ENCODE measurements at places on chromosomes 1 and 21. TPM values are rescaled to one million over a fixed set of nuclear protein-coding genes. Genes with fewer than 3 reads are reported as not detected.

DNA sequence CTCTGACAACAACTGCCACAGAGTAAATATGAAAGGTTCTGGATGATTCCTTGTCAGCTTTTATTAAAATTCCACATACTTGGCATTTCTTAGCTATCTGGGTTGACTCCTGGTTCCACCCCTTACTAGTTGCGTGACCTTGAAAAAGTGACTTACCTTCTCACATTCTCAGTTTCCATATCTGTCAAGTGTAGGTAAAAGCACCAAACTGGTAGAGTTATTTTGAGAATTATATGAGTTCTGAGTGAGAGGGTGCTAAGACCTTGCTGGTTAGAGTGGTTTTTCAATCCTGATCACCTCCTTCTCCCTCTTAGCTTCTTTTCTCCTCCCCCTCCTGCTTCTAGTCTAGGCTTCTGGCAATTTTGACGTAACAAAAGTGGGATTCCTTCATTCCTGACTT lies 83.4 kb upstream of the ABCD3 start:
- no peak for DNase-seq

GRCh38 chr1:69700770-69701169 lies 133.0 kb downstream of the LRRC7 start:
- peak; percentile 73 for DNase-seq

GRCh38 chr1:95057351-95057750 lies 15.4 kb downstream of the ALG14 start:
- DNase-seq = no peak

The LEMD1 gene
- total RNA-seq = 14.7 TPM

DNA sequence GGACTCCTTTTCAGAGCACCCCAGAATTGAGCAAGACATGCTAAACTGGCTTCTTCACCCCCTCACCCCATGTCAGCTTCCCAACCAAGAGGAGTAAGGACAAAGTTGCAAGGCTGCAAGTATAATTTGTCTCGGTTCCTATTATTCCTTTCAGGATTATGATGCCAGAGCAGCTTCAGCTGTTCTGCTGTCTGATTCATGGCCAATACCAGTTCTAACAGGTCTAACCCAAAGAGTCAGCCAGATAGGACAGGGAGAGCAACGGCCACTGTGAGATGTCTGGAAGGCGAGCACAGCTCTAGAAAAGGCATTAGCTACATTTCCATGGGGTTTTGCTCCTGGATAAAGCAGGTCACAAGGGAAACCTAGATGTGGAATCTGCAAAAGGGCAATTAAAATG lies 53.3 kb upstream of the HOOK1 start:
- DNase-seq = no peak

The SMCP gene
- not detected for total RNA-seq

DNA sequence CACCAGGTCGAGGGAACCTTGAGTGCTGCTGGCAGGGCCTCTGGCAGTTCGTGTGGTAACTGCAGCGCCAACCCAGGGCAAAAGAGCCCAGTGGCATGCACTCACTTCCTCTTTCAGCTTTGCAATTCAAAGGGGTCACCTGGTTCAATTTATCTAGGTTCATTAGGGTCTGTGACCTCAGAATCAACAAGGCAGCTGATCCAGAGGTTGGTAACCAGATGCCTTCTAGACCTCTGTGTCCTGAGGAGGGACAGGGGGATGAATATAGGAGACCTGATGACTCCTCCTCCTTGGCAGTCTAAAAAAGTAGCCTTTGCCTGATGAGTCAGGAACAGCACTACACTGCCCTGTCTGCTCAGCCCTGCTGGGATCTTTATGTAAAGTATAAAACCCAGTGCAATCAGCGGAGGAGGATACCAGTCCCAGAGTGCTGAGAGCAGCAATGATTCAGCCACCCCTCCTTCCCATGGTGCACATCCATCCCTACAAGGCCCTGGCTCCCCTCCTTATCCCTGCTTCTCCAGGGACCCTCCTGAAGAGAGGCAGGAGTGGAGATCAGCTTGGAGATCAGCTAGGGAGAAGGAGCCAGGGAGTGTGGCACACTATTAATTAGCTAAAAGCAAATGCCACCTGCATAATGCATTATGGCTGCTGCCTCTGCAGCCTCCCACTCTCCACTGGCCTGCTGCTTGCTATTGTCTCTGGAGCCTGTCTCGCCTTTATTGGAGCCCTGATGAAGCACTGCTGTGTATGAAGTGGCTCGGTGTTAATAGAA lies 11.2 kb upstream of the FMOD start:
- DNase-seq = no peak

DNA sequence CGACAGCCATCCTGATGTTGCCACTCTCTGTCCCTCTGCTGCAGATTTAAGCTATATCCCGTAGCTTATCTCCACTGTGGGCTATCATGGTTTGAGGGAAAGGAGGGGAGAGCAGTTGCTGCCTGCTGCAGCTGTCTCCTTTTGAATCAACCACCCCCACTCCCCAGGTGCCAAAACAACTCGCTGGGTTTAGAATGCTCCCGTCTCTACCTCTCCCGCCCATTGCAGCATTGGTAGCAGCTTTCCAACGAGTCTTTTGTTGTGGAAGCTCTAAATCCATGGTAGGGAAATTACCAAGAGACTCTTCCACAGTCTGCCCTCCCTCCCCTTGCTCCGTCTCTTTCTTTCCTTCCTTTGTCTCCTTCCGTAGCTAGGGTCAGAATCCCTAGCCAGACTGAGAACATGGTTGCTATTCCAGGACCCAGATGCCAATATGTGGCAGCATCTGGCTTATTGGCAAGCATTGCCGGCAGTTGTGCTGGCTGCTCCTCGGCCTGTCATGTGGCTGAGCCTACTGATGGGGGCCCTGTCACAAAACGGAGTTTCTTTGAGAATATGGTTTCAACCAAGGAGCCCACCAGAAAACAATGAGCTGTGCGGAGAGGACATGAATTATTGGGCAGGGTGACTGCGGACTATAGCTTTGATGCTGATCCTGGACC lies 230.7 kb downstream of the RPS6KC1 start:
- DNase-seq = peak; percentile 41

DNA sequence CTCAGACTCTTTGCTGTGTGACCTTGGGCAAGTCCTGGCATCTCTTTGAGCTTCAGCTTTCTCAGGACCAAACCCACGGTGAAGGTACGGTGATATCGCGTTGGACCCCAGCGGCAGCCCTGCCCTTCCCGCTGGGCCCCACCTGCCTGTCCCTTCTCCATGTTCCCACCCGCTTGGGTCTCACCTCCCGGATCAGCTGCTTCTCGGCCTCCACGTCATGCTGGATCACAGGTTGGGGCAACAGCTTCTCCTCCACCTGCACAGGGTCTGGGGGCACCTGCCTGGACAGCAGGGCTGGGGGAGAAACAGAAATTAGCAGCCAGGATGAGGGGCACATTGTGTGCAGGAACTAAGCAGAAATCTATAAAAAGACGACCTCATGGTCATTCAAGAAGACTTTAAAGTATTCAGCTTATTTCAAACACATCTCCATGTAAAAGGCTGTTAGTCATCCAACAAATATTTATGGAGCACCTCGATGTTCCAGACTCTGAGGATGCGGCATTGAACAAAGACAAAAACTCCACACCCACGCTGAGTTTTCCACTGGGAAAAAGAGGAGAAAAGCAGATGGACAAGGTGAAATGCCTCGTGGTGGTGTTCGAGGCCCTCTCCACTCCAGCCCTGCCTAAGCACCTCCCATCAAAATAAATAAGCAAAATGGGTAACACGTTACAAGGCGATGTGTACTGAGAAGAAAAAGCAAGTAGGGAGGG lies 19.5 kb downstream of the KIF17 start:
- no peak for DNase-seq

DNA sequence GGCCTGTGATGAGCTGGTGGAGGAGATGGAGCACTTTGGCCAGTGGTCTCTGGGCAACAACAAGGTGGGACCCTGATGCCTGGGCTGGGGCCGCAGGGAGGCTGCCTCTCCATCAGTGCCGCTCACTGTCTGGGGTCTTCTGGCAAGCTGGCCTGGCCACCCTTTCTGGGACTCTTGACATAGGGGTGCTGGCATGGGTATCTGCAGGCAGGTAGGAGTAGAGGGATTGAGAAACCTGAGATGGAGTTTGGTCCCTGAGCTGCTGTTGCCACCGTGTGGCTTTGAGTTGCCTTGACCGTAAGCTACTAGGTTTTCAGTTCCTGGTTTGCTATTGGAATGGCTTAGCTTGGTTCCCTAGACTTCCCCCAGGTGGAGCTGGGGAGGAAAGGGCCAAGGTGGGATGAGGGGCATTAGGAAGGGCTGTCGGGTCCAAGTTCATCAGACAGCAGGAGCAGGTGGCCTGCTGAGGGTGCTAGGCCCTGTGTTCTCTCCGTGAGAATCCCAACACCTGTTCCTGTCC lies 13.2 kb upstream of the MFN2 start:
- peak; percentile 94 for DNase-seq

DNA sequence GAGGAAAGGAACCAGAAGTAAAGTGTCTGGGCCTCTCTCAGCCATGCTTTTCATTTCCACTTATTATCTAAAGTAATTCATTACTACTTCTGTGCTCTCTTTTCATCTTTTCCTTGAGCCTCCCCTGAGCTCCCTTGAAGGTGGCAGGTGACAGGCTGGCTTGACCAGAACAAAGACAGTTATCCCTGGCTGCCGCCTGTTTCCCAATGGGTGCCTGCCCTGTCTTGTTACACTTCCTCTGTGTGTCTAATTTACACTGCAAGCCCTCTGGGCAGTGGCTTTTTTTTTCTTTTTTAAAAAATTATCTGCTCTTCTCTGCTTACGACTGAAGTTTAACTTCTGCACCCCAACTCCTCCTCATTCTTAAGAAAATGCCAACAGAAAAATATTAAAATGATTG lies 113.4 kb downstream of the NGF start:
- DNase-seq = no peak

GRCh38 chr1:23249787-23250454 lies 32.6 kb upstream of the HTR1D start:
- DNase-seq = no peak

Data from GM23338 (cell line).